ENCODE measurements at places on chromosomes 7 and 10. TPM values are rescaled to one million over a fixed set of nuclear protein-coding genes. Genes with fewer than 3 reads are reported as not detected.

Gene CXCL12
- total RNA-seq, result 76.7 TPM

Gene SEMA3A
- 18.4 TPM for total RNA-seq

Gene CALN1
- not detected for total RNA-seq

Gene FZD1
- 3.5 TPM for total RNA-seq

Gene KNDC1
- 0.58 TPM for total RNA-seq
